Activated naive CD4-positive, alpha-beta T cell (primary cell): ENCODE measurements at places on chromosomes 3 and 15.

- no peak for DNase-seq
Observed at GRCh38 chr15:55695432-55695831, 47.5 kb downstream of the PRTG start.

DNA sequence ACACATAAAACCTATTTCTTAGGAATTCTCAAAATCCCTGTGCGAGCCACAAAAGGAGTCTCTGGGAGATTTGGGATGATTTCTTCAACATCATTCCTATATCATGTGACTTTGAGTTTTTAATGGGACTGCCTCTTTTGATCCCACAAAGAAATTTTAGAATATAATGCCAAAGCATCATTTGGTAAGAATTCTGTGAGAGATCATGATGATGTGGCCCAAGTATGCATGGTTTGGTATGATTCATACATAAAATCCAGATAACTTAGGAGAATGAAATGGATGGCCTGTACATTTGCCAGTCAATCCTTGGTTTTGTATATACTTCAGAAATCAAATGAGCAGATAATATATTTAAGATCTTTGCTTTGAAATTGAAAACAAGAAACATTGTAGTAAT, 61.3 kb downstream of the UBE2E2 start:
- DNase-seq, result no peak

DNA sequence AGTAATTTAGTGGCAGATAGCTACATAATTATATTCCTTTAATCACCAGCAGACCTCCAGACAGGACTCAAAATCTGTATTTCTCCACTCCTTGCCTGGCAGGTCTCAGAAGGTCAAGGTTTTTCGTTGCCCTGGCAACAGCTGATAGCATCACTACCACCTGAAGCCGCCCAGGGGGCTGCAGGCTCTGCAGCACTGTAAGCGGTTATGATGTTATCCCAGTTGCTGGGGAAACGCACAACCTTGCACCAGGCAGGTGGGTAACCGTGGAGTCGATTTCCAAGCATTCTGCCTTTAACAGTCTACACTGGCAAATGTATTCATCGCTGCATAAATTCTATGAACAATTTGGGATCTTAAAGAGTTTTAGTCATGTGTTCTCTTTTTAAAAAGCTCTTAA, 756.3 kb downstream of the NTRK3 start:
- no peak for DNase-seq

GRCh38 chr15:40563426-40563825, 1.4 kb downstream of the CCDC32 start:
- DNase-seq, result no peak

- DNase-seq, result no peak
Observed at GRCh38 chr15:61449186-61449702, 220.1 kb upstream of the RORA start.

DNA sequence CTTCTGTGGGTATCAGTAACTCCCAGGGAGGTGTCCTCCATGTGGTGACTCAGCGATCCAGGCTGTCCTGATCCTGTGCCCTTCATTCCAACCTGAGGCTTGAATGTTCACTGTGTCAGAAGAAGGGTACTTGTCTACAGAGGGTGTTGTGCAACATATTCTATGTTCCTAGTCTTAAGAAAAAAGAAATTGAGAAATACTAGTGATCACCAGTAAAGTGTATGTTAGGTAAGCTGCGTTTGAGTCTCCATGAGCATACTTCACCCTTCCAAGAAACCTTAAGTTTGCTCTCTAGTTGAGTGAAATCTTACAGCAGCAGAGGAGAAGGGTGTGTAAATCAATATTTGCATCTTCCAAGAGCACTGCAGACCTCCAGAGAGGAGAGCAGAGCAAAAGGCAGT, 122.2 kb upstream of the SLC24A5 start:
- no peak for DNase-seq

GRCh38 chr3:15638891-15639262, 37.3 kb downstream of the BTD start:
- no peak for DNase-seq

DNA sequence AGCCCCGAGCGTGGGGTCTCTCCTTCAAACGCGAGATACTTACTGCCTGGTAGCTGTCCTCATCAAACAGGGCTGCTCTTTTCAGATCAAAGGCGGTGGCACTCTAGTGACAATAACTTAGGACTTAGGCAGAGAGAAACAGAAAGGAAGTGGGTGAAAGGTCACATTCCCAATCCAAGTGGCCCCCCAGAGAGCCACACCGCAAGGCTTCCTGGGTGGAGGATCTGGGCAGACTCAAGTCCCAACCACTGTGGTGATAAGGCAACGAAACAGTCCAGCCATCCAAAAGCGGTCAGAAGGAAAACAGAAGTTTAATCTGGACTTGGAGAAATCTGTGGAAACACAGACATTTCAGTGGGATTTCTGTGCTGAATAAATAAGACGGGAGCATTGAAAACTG, 227.2 kb downstream of the ADAMTS17 start:
- no peak for DNase-seq

- no peak for DNase-seq
Observed at GRCh38 chr15:57861034-57861638, 154.6 kb downstream of the POLR2M start.

GRCh38 chr3:186414735-186415419, 52.8 kb upstream of the DGKG start:
- DNase-seq, result no peak

- DNase-seq, result no peak
Observed at GRCh38 chr15:40436116-40436891, 4.4 kb upstream of the BAHD1 start.

GRCh38 chr3:129327510-129327909, 48.8 kb downstream of the HMCES start:
- no peak for DNase-seq

- DNase-seq, result no peak
Observed at GRCh38 chr3:191470080-191470479, 9.1 kb downstream of the PYDC2 start.

GRCh38 chr3:127568586-127568985, 21.9 kb downstream of the TPRA1 start:
- no peak for DNase-seq

GRCh38 chr15:37101980-37102304, 1.6 kb upstream of the MEIS2 start:
- DNase-seq, result no peak

DNA sequence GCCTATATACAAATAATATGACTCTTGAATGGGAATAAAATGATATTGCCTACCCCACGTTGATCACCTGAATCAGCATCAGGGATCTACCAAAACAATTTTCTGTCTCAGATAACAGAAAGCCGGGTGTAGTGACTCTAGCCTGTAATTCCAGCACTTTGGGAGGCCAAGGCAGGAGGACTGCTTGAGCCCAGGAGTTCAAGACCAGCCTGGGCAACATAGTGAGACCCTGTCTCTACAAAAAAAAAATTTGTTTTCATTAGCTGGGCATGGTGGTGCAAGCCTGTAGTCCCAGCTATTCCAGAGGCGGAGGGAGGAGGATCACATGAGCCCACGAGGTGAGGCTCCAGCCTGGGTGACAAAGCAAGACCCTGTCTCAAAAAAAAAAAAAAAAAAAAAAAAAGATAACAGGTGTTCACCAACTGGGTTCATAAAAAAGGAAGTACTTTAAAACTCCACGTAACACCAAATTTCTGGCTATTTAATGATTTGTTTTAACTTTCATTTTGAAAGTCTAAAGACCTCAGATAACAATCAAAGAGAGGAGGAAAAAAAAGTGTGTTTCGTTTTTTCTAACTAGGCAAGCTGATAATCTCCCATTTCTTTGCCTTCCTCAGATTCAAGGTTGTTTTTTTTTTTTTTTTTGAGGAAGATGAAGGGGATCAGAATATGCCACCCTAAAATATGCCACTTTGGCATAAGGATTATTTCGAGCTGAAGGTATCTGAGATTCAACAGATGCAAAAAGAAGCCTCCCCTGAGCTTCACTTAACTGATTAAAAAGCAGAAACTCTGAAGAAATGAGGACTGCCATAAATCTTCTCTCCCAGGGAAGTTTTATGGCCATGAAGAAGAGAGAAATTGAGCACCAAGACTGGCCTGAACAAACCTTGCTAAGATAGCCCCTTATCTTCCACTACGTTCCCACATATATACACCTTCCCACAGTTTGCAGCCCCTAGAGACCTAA, 44.1 kb downstream of the TRANK1 start:
- DNase-seq, result no peak

DNA sequence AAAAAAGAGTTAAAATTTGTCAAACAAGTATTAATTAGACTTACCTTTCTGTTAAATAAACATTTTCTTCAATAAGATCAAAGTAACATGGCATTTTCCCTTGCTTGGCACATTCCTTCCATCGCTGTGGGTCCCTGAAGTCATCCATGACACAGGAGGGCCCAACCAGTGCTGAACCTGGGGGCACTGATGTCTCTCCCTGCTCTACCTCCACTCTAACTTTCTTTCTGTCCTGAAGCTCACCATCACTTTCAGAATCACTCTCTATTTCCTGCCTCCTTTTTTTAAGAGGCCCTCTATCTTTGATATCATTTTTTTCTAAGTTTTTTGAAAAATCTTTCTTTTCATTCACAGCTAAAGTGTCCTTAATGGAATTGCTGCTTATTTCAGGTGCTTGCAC, 43.8 kb downstream of the SETD2 start:
- DNase-seq, result no peak

- DNase-seq, result no peak
Observed at GRCh38 chr3:73228437-73228836, 167.0 kb downstream of the EBLN2 start.

DNA sequence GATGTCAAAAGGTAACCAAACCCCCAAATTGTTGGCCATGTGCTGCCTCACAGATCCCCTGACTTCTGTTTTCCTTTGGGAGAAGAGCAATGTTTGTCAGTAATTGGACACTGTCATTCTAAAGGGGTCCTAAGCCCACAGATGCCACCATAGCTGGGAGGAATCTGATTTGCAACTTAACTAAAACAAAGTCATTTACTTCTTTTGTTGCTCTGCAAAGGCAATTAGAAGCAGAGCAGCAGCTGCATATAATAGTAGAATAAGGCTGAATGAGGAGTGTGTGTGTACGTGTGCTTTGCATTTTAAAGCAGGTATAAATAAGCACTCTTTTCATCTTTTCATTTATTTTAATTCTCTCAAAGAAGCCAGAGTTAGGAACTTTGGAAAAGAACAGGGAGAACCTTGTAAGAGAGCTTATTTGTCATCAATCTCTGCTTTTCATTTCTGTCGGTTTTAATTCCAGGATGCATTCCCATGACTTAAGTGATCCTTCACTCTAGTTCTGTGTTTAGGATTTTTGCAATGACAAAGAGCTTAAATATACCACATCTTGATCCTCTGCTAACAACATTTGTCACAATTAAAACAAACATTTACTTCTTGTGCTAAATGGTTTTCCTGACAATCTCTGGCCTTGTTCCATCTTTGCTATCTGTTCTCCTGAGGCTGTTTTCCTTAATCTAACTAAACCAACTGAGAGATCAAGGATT, 530.2 kb upstream of the CBLB start:
- no peak for DNase-seq
